ENCODE measurements at places on chromosomes 2 and 18.

- no peak for DNase-seq
These were observed 621.3 kb downstream of the XIRP2 start for GRCh38 chr2:167509586-167509985.

- no peak for DNase-seq
These were observed 66.3 kb upstream of the GLI2 start for GRCh38 chr2:120669121-120669952.

DNA sequence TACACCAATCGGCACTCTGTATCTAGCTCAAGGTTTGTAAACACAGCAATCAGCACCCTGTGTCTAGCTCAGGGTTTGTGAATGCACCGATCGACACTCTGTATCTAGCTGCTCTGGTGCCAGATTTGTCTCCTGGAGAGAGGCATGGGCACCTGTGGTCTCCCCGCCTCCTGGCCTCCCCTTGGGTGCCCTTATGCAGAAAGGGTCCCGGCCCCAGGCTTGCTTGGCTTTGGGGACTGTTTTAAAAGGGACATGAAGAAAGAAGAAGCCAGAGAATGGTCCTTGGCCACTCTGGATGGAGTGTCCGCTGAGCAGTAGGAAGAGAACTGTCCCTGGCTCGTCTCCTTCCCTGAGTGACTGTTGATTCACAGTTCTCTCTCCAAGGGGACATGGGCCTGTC, 11.5 kb upstream of the ALPP start:
- DNase-seq = no peak

DNA sequence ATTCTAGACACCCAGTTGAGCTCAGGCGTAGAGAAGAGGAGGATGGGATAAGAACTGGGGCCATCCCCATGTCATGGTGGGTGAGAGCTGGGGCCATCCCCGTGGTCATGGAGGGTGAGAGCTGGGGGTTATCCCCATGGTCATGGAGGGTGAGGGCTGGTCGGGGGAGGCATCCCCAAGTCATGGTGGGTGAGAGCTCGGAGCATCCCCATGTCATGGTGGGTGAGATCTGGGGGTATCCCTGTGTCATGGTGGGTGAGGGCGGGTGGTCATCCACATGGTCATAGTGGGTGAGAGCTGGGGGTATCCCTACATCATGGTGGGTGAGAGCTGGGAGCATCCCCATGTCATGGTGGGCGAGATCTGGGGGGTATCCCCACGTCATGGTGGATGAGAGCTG, 52.5 kb downstream of the IL1RL2 start:
- peak; percentile 80 for DNase-seq

- DNase-seq = peak; percentile 70
These were observed 127.6 kb upstream of the TWIST2 start for GRCh38 chr2:238720232-238720672.

DNA sequence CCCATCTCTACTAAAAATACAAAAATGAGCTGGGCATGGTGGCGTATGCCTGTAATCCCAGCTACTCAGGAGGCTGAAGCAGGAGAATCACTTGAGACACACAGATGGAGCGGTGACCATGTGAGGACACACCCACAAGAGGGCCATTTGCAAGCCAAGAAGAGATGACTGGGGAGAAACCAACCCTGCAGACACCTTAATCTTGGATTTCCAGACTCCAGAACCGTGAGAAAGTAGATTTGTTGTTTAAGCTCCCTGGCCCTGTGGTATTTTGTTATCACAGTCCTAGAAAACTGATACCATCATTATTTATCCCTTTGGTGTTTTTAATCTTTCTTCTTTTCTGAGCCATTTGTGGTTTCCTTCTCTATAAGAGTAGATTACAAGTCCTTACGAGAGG, 88.6 kb upstream of the ID2 start:
- DNase-seq = no peak

- DNase-seq = no peak
These were observed 408.6 kb downstream of the GALR1 start for GRCh38 chr18:77658299-77658662.

DNA sequence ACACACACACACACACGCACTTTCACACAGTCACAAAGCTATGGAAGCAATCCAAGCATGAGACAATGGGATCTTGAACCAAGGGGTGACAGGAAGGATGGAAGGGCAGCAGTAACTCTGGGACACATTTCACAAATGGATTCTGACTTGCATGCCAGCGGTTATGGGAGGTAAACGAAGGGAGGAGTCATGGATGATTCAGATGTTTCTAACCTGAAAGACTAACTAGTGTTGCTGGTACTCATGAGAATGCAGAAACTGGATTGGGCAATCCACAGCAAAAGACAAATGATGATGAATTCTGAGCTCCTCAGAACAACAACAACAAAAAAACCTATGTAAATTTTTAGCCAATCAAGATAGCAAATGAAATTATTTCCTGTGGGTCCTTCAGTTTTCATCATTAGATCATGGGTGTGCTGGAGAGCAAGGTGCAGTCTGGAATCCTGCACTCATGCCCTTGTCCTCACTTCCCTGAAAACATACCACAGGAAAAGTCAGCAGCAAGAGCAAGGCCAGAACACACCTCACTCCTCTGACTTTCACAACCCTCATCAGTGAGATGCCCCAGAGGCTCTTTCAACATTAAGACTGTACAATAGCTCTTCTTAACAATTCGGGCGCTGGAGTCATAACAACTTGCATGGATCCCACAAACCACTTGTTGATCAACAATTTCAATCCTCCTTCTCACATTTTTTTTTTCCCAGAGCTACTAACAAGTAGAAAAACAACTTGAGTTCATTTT, 32.6 kb downstream of the ABCA12 start:
- no peak for DNase-seq

- no peak for DNase-seq
These were observed 160.0 kb downstream of the STK39 start for GRCh38 chr2:168087401-168087800.

GRCh38 chr2:183533021-183533420, 408.8 kb downstream of the NUP35 start:
- DNase-seq = no peak

- peak; percentile 44 for DNase-seq
These were observed 126.8 kb downstream of the GLI2 start for GRCh38 chr2:120862201-120863060.

DNA sequence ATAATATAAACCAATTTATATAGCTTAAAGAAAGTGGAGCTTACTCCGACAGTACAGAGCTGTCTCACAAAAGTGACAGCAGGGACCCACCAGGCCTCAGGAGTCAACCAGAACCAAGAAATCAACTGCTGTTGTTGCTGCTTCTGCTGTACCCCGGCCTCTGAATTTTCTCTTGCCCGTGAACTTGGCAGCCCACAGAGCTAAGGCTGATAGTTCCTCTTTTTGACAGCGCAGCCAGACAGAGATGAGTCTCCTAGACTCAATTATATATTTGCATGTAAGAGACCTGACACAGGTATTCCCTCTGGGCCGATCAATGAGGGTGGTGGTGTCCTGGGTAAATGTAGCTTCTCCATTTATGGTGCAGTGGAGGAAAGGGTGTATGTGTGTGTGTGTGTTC, 109.4 kb downstream of the KCTD1 start:
- DNase-seq = no peak

DNA sequence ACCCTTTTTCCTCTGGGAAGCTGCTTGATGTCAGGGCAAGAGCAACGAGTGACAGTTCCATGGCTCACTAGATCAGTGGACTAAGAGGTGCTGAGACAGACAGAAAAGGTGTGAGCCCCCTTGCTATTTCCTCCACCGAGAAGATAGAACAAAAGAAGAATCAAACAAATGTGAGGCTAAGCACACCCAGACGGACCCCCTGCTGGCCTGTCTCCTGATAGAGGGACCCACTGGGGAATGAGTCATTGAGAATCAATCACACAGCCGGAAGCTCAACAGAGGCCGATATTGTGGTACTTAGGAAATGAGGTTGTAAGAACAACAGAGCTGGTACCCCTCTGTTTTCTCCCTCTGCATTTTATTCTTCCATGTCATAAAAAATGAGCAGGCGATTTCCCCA, 89.8 kb upstream of the TEX51 start:
- DNase-seq = no peak

GRCh38 chr2:45918463-45919159, 267.1 kb downstream of the PRKCE start:
- no peak for DNase-seq

DNA sequence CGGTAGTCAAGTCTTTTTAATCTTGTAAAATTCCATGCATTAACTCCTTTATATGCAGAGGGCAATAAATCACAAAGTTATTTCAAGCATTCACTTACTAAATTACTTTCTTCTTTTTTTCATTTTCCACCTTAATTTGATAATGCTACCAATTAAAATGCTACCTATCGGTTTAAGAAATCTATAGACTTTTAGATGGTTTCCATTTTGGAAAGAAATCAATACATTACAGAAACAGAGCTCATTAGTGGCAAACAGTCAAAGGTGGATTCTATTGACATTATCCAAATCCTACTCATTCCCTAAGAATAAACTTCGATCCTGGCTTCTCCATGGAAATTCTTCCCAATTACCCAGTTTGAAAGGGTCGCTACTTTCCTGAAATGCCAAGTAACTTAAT, 176.5 kb downstream of the MREG start:
- no peak for DNase-seq

DNA sequence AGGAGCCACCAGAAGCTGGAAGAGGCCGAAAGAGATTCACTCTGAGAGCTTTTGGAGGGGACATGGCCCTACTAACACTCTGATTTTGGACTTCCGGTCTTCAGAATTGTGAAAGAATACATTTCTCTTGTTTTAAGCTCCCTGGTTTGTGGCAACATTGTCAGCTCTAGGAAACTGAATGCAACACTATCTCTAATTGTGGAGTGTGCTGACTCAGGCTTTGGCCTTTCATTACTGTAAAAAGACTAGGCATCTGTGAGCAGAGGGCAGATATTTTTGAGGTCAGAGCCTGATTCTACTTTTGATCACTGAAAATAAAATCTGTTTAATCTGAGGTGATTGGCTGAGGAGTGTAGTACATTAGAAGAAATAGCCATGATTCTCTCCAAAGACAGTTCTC, 185.4 kb upstream of the FAM98A start:
- no peak for DNase-seq

DNA sequence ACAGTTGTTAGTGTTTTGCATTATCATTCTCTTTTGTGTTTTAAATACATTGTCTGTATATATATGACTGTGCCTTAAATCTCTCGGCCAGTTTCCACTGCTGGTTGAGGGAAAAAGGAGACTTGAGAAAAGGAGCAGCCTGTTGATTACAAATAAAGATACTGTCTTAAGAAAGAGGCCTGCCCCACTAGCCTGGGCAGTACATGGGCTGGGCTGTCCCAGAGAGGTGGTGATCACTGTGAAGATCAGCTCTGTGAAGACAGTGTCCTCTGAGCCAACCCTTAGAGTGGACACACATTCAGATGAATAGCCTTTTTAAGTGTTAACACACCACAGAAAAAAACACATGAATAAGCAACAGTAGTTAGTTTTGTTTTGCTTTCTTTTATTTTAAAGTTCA, 10.0 kb upstream of the OTX1 start:
- DNase-seq = no peak

- DNase-seq = no peak
These were observed 136.4 kb downstream of the LRP2 start for GRCh38 chr2:169225906-169226305.

- DNase-seq = no peak
These were observed 45.7 kb downstream of the CCDC93 start for GRCh38 chr2:117967977-117968718.

All from natural killer cell treated with Interleukin-12 subunit alpha and Interleukin-12 subunit beta and Interleukin-15 and Interleukin-18, amount 100 ng/mL, for 72 hours (primary cell).